HCT116 (cell line): ENCODE measurements at places on chromosomes 1 and 21.

GRCh38 chr21:34706337-34706736 is 37.5 kb downstream of the CLIC6 start:
- no peak for DNase-seq

GRCh38 chr1:106956721-106957120 is 99.8 kb upstream of the PRMT6 start:
- DNase-seq = no peak

DNA sequence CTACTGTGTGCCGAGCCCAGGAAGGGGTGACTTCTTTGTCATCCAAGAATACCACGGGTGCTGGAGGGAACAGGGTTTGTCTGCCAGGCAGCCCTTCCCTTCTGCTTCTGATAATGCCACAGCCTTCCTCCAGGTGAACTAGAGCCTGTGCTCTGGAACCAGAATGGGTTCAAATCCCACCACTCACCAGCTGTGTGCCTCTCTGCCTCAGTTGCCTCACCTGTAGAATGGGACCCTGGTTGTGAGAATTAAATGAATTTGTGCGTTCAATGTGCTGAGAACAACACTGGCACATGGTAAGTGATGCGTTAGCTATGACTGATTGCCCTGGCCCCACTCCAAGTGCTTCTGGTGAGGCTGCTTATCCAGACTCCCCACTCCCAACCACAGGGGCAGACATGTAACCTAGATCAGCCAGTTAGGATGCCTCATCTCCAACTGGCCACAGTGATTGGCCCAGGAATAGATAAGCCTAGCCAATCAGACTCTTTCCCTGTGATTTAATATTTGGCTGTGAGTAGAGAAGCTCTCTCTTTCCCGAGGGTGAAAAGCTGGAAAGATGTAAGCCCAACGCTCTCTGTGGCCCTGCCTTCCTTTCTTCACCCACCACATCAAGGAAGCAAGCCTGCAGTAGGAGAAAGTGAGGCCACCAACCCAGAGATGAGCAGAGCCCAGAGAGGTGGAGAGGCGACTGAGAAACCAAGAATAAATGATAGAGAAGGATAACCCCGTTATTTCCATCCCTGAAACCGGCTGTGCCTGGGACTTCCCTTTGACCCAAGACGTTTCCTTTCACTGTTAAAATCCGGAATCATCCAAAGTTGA is 20.8 kb upstream of the LAPTM5 start:
- DNase-seq = no peak

DNA sequence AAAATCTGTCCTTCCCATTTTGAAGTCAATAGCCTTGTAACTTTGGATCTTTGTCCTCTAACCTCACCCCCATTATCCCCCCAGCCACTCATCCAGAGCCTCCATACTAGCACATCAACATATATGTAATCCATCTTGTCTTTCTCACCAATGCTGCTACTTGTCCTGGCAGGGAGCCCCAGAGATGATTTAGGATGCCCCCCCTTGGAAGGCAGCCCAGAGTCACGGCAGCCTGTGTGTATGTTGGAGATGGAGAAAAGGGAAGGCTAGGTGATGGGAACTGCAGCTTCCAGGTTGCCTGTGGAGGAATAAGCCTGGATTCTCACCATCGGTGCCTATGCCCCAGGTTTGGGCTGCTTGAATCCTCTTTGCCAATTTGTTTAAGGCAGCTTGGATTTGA is 51.7 kb upstream of the SCMH1 start:
- DNase-seq = no peak

DNA sequence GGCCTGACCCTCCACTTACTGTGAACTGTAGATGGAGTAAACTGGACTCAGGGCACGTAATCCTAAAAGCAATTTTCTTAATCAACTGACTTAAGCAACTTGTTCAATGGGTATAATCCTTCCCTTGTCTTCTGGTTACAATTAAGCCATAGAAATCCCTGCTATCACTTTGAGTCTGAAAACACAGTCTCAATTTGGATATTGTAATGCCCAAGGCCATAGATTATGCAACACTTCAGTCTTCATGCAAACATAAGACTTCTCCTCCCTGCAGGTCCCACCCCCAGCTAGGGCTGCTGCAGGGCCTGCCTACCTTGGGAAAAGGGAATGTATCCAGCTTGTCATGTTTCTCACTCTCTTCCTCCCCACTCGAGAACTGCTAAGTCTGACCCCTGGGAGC is 6.2 kb upstream of the SLC5A9 start:
- DNase-seq = no peak

DNA sequence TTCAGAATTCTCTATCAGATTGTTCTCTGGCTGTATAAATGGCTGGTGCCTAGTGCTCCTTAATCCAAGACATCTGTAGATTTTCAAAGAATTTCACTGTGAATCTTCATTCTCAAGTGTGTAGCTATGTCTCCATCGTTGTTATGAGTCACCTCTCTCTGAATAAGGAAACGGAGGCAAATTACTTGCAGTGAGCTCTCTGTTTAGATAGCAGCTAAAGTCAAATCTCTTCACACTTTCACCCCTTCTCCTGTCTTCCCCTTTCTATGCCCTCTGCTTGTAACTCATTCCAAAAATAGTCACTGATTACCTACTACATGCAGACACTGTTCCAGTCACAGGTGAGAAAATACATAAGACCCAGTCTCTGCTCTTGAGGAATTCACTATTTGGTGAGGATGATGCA is 39.7 kb downstream of the CHML start:
- DNase-seq = no peak

GRCh38 chr1:192747301-192747700 is 61.5 kb upstream of the RGS2 start:
- no peak for DNase-seq
